ENCODE measurements at places on chromosomes 11 and 22. TPM values are rescaled to one million over a fixed set of nuclear protein-coding genes. Genes with fewer than 3 reads are reported as not detected.

GRCh38 chr11:10993186-10993585 is 135.3 kb upstream of the ZBED5 start:
- no peak for DNase-seq

DNA sequence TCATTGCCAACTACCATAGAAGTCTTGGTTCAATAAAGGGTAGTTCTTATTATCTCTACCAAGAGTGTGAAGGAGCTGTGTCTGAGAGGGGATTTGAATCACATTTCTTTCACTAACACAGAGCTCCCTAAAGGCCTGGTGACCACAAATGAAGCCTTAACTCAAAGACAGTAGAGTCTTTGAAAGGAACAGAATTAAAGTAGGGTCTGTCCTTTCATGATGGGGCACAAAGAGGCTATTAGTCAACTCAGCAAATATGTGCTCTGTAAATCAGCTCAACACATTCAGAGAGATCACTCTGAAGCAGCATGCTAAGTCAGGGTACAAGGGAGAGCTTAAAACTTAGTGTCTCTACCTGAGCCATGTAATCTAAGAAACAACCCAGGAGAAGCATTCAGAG is 212.4 kb upstream of the SYN3 start:
- DNase-seq, result no peak

ESAM gene
- 0.65 TPM for total RNA-seq

OR10D3 gene
- not detected for total RNA-seq
